ENCODE measurements at places on chromosomes 11 and 22.
A peak's percentile ranks its signal among the peaks of the same experiment; 100 is the strongest.

GRCh38 chr22:41550952-41551491 lies 6.8 kb upstream of the POLR3H start:
- DNase-seq: no peak

DNA sequence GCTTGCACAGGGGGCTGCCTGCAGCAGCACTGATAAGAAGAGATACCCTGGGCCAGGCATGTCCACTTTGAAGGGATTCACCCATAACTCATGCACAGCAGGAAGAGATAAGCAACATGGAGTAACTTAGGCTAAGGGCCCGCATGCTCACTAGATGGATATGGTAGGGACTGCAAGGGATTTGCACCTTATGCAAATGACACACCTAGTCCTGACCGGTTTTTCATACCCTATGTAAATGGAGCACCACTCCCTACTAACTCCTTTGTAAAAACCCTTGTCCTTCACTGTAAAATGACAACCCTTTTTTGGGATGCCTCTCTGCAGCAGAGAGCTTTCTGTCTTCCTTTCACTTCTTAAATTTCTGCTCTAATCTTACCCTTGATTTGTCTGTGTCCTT lies 658.9 kb upstream of the CCDC179 start:
- no peak for DNase-seq

DNA sequence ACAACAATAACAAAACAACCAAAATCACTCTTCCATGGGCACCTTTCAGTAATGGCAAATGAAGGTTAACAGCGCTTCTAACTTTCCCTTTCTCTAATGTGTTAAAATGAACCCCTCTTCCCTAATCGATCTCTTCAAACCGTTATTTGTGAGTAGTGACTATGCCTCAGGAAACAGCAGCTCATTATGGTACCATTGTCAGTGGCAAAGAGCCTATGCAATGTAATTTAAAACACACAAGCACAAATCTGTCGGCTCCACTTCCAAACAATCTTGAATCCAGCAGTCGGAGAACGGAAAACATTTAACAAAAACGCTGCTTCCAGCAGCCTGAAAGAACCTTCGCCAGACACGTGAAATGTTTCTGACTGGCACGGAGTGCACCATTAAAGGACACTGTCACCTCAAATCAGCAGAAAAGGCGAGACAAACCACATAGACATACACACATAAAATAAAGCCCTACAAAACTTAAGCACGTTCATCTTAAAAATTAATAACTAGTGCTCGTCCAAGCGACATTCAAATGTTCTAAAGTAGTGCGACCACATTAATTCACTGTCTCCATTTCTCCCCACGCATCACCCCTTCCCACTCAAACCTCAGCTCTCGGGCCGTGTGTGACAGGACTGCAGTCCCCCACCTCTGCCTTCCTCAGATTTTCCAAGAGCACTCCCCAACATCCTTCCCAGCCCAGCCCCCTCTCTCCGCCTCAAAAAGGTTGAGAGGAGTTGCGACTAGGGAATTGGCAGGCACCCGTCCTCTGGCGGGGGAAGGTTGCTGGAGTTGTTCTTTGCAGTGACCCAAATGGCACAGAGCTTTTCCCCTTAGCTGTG lies 748 bp downstream of the RAB30 start:
- no peak for DNase-seq

- no peak for DNase-seq
These were observed 339.3 kb upstream of the SYN3 start for GRCh38 chr22:33397381-33397907.

DNA sequence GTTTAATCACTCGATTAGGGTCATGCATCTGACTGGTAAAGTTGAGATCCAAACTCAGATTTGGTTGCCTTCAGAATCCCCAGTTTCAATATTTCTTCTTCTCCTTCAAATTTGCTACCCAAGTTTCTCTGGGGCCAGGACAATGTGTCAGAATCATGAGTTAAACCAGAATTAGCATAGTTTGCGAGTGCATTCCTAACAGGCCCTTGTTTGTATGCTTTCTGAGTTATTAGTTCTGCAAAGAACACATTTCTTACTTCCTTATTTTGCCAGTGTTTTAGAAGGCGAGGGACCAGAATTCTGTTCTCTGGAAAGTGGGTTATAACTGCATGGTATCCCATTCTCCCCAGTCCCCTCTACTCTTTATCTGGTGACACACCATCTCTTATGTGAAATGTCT lies 112.0 kb downstream of the ARL14EP start:
- no peak for DNase-seq

DNA sequence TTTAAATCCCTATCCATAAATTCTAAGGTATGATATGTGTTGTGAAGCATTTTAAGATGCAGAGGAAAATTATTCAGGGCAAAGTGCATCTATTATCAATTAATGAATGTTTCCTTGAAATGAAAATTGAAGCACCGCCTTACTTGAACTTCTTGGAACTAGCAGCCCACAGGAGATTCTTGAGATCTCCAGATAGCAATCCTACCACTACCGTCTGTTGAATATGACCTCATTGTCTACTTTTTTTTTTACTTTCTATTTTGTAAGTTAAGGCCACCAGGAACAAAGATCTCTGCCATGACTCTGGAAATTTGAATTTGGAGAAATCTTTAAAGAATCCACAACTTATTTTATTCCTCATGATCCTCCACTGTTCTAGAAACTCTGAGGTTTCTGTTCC lies 808.7 kb downstream of the KCNA4 start:
- no peak for DNase-seq

- no peak for DNase-seq
These were observed 15.3 kb upstream of the RASL10A start for GRCh38 chr22:29330753-29331152.

- peak; percentile 69 for DNase-seq
These were observed 3.9 kb upstream of the BCL9L start for GRCh38 chr11:118929501-118930093.

DNA sequence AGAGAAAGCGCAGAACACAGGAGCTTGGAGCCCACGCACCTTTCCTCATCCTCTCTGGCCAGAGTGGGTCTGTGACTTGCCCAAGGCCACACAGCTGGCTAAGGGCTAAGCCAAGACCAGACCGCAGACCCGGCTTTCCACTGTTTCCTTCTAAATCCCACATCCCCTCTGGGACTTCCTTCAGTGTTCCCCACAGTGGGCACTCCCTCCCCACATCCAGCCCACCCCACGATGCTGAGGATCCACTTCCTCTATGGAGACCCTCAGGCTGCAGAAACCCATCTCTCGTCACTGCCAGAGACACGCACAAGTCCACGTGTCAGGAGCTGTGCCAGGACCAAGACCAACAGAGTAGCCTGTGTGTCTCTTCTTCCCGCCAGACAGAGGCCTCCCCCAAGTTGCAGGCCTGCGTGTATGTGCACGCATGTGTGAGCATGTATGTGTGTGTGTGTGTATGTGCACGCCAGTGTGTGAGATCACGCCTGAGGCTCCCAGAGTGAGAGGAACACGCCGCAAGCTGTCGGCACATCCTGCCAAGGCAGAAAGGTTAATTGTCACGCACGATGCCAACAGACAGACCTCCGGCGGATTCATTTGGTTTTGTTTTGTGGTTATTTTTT lies 21.6 kb downstream of the PDGFB start:
- DNase-seq: no peak

DNA sequence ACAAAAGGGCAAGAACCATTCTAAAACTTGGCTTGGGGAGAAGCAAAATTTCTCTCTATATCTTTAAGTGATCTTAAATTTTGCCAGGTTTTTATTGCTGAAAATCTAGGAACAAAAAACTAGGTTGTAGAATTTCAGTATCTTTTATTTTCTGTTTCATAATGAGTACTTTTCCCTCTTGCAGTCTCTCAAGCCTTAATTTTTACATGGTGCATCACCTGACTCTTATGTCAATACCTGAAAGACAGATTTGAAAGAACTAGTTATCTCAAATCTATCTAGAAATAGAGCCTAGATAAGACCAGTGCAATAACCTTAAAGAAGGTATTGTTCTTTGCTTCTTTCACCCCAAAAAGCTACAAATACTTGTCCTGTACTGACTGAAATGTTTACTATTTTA lies 122.1 kb downstream of the TRIM44 start:
- no peak for DNase-seq

DNA sequence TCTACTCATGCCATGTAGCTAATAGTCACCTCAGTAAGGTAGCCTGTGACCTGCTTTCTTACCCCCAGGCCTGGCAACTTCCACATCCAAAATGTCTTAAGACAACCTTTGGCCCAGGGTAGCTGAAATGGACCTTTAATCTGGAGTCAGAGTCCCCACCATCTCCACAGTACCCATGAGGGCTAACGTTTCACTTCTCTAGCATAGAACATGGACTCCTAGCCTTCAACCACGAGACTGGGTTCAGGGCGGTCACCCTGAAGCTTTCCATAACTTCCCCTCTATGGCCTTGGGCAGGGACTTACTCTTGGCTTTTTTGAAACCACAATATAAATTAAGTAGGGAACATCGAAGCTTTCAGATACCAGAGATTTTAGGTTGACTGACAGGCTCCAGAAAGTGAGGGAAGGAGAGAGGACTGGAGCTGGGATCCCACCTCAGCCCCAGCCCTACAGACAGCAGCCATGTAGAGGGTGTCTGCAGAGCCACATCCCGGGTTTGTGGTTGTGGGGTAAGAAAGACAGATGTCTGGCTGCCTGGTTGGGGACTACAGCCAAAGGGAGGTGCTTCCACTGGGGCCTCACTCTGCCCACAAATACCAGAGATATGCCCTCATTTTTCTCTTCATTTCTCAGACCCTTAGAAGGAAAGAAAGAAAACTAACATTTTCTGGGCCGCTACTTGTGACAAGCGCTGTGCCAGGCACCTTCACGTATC lies 2.6 kb downstream of the TBC1D10A start:
- DNase-seq: no peak

- DNase-seq: no peak
These were observed 6.6 kb downstream of the APOL4 start for GRCh38 chr22:36194971-36195370.

DNA sequence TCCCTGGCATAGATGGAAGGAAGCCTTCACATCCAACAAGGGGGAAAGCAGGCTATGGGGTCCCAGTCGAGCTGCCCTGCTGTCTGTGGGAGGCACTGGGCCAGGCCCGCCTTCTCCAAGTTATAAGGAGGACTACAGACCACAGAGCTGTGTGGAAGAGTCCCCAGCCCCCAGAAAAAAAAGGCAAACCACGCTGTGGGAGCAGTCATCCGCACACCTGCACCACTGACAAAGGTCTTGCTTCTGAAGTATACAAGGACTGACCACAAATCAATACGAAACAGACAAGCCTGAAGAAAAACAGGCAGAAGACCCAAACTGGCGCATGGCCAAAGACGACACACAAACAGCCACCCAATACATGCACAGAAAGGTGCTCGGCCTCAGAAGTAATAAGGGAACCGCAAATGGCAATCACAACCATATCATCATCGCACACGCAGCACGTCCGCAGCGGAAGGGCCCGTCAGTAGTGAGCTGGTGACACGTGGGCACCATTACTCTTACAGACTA lies 384.1 kb downstream of the CTTN start:
- no peak for DNase-seq

DNA sequence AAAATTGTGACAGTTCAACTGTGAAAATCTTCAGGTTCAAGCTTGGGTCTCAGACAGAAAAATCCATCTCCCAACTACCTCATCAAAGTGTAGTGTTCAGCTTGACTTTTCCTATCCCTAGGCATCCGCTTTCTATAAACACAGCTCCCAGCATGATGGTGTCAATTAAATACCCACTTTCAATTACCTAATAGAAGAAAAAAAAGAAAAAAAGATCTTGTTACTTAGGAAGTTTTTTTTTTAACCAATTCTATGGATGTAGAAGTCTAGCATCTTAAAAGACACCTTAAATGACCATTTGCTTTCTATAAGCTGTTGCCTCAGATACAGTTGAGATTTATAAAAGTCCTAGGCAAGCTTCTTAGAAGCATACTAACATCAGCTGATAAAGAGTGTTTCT lies 244.1 kb upstream of the MTNR1B start:
- DNase-seq: no peak

DNA sequence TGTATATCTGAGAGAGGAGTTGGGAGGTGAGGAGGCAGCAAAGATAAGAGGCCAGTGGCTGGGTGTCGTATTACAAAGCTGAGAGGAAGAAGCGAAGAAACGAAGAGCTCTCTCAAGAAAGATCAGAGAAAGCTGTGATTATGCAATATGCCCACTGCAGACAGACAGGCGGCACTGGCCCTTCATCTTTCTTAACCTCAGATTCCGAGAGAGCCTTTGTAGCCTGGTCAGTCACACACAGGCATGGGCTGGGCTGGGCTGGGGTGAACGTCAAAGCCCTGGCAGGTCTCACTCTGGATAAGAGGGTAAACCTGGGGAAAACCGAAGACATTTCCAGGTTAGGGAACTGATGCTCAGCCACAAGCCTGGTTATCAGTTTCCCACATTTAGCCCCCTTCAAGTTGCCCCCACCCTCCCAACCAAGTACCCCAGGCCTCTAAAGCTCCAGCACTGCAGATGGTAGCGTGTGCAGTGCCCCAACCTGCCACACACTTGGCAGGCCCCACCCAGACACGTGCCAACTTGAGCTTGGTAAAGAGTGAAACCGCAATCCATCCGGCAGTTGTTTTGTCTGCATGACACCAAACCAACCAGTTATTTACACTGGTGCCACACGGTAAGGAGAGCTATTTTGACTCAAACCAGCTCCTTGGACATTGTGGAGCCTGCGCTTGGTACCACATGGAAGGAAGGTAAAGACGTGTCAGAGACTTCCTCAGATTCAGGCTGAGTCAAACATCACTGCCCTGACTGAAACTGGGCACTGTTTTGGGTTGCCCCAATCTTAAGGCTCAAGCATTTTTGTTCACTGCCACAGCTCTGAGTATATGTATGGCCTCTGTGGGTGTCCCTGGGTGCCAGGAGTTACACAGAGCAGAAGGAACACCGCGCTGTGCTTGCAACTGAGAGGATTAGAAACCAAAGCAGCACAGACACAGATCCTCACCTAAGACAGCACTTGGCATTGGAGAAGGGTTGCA lies 135.9 kb downstream of the FDX1 start:
- DNase-seq: no peak

DNA sequence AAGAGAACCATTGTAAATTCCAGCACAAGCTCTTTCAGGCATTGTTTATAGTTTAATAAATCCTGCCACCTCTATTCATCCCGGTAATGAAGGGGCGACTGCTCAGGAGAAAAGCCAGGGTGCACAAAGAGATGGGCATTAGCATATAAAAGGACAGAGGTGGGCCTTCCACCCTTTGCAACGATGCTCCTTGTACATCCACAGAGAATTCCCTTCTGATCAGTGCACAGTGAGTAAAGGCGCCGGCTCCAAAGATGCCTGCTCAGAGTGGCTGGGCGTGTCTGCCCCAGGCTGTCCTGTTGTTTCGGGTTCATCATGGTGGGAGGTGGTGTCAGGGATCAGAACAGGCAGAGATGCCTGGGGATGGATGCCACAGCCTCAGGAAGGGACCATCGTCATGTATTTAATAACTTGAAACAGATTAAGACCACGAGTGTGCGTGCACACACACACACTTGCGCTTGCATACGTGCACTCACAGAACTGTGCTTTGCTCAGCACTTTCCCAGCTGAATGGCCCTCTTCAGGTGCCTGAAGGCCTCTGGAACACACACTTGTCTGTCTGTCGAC lies 305.0 kb downstream of the TBC1D22A start:
- DNase-seq: no peak

- DNase-seq: no peak
These were observed 37.9 kb downstream of the KCNQ1 start for GRCh38 chr11:2482745-2483144.

GRCh38 chr22:49996518-49997250 lies 15.9 kb downstream of the IL17REL start:
- DNase-seq: no peak
